ENCODE measurements at places on chromosomes 6 and 20. TPM values are rescaled to one million over a fixed set of nuclear protein-coding genes. Genes with fewer than 3 reads are reported as not detected.

- peak; percentile 14 for DNase-seq
These were observed 123.2 kb downstream of the GPX5 start for GRCh38 chr6:28648878-28649375.

- DNase-seq, result no peak
These were observed 2.4 kb downstream of the BTBD3 start for GRCh38 chr20:11920083-11920482.

DNA sequence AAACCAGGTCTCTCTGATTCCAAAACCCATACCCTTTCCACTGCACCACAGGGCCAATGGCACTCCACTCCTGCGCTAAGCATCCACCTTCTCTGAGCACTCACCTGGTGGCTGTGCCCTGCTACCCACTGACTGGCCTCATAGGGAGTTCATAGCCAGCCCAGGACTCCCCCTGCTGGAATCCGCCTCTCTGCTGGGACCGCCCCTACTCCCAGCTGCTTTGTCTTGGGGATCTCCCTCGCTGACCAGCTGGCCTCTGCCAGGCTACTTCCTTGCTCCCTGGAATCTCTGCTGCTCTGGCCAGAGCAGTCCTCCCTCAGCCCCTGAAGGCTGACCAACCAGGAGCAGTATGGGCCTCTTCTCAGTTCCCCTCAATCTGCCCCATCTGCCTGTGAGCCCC, 129.7 kb downstream of the FAXC start:
- peak; percentile 1 for DNase-seq

GRCh38 chr20:15925376-15925775, 647.9 kb downstream of the KIF16B start:
- DNase-seq, result no peak

DNA sequence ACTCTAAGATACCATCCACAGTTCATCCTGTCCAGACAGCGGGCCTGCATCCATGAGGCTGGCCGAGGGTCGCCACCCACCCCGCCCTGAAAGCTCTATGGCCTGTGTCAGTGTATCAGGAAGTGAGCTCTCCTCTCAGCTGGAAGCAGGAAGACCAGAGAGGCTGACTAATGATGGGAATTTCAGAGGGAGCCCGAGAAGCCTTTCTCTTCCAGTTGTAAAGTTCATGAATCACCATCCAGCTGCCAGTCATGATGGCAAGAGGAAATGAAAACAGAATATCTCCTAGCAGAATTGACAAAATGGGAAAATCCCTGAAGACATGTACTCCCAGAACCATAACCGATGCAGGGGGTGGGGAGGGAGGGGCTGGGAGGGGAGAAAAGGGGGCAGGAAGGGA, 109.6 kb upstream of the RPS6KA2 start:
- DNase-seq, result peak; percentile 69

GRCh38 chr6:17585766-17586490, 14.2 kb upstream of the FAM8A1 start:
- peak; percentile 71 for DNase-seq

DNA sequence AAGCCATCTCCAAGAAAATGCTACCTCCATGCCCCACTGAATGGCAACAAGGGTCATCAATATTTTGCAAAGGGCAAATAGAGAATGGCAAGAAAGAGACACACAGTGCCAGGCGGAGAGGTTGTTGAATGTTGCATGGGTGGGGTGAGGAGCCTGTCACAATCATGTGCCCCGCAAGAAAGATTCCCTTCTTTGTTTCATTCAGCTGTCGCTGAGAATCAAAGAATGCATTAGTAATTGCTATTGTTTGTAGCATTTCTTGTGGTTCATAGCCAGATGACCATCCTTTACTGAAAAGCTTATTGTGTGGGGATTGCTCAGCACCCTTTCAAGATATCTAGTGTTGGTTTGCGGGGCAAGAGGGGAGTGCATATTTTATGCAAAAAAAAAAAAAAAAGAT, 166.5 kb upstream of the QKI start:
- no peak for DNase-seq

- peak; percentile 27 for DNase-seq
These were observed 67.8 kb downstream of the MMS22L start for GRCh38 chr6:97215157-97215769.

DNA sequence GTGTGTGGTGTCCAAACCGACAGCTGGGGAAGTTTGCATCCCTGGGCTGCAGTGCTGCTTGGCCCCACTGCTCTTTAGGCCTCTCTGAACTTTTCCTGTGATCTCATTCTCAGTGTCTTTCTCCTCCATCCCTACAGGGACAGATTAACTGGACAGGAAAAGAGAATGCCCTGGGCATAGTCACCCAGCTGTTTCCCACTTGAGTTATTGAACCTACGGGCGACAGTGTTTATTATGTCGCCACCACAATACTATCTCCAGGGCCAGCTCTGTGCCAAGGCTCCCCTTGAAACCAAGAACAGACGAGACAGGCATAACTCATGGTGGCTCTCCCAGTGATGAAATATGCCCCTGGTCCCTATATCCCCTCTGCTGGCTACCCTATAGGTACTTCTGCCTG, 147.8 kb upstream of the EPHA7 start:
- no peak for DNase-seq

DNA sequence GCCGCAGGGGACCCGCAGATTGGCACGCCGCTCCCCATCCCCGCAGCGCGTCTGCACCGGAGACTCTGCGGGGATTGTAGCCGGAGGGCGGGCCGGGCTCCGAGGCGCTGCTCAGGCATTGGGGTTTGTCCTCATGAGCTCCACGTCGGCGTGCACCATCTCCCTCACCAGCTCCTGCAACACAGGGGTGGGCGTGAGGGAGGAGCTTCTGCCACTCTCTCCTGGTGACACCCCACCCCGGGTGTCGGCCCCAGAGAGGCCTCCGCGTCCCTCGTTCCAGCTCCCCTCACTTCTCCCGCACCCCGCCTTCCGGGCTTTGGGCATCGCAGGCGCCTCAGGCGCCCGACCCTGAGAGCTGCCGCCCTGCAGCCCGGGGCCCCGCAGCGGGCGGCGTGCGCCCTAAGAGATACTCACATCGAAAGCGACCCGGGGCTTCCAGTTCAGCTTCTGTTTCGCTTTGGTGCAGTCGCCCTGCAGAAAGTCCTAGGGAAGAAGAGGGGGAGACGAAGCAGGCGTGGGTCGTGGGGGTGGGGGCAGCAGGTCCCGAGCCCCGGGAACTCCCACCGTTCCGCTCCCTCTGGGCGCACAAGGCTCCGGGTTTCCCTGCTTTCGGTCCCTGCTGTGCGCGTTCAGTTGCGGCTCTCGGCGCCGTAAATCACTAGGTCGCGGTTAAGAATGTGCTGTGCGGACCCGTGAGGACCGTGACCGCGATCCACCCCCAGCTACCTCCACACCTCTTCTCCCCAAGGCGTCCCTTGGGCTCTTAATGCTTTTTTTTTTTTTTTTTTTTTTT, 14.5 kb downstream of the FOXC1 start:
- DNase-seq, result no peak

- no peak for DNase-seq
These were observed 268.0 kb downstream of the LRFN2 start for GRCh38 chr6:40319124-40319523.

GRCh38 chr6:149433881-149434280, 33.8 kb downstream of the SUMO4 start:
- DNase-seq, result no peak

GRCh38 chr6:143215771-143216170, 155.1 kb downstream of the AIG1 start:
- no peak for DNase-seq

PEX3 gene
- 31.4 TPM for total RNA-seq

SUPT3H gene
- 4.5 TPM for total RNA-seq

FAM83C gene
- not detected for total RNA-seq

CCN5 gene
- not detected for total RNA-seq

DOK5 gene
- total RNA-seq, result not detected

ENPP4 gene
- 3.1 TPM for total RNA-seq

GJA10 gene
- total RNA-seq, result not detected

COL21A1 gene
- 41.5 TPM for total RNA-seq

HDGFL1 gene
- not detected for total RNA-seq

Measured in M059J (cell line).